AG04449 (cell line): ENCODE measurements at places on chromosomes 12 and 14.

DNA sequence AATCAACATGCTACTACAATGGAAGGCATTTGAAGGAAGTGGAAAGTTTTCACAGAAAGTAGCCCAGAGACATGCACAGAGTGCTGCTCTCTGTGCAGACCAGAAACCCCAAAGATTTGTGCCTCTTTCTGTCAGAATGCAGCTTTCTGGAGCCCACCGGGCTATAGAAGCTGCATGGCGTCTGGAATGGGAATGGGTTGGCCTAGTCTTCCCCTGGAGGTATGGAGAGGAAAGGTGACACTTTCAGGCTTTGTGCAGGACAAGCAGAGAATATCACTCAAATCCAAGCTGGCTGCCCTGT lies 21.3 kb upstream of the ZFP36L1 start:
- DNase-seq = no peak

DNA sequence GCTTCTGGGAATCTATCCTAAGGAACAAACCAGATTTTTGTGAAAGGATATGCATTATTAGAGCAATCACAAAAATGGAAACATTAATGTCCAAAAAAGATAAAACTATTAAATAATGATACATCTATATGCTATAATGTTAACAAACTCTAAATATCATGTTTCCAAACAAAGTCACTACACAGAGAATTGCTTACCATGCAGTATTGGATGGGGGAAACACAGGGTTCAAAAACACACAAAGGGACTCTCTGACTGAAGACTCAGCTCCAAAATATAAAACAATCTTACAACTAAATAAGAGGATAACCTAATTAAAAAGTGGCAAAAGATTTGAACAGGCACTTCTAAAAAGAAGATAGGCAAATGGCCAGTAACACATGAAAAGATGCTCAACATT lies 304.2 kb downstream of the DPF3 start:
- no peak for DNase-seq

DNA sequence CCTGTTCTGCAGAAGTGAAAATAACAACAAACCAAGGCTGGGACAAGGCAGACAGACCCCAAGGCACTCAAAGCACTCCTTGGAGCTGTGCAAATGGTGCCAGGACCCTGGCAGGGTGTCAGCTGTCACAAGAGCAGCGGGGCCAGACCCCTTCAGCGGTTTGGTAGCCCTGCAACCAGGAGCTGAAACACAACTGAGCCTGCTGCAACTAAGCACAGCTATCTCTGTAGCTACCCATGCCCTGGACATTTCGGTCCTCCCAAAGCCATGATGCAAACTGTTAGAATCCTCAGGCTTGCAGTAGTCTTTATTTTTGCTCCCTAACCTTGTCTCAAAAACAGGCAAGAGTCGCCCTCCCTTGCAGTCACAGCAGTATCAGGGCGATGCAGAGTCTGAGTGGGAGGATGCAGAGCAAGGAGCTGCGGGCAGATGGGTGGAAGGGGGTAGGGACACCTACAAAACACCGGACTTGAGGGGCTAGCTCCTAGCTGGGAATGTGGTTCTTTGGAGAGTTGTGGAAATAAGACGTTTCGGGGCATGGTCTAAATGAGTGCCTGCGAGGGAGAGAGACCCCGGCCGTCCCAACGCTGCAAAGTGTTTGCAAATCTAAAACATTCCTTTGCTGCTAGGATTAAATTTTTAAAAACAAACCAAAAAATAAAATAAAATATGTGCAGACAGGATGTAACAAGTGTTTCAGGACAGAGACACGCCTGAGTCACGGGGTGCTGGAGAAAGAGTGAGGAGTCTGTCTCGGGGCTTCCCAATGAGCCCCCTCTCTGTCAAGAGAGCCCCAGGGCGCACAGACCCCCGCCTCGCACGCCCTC lies 1.0 kb downstream of the NUAK1 start:
- DNase-seq = no peak

GRCh38 chr12:49762468-49762847 lies 21.1 kb downstream of the TMBIM6 start:
- no peak for DNase-seq

DNA sequence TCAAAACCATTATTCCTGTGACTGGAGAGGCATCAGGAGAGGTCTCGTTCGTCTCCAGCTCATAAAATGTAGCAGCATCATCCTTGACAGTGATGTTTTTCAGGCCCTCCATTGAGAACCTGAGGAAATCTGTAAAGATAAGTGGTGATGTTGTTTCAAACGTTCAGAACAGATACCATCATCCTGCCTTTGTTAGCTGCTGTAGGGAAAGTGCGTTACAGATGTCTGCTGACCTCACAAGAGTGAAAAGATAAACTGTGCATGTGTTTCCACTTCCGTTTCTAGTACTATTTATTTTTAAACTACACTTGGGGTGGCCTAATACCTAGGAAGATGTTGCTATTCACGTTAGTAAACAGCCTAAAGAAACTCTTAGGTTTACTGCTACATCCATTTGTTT lies 28.4 kb downstream of the BCL2L14 start:
- no peak for DNase-seq
